ENCODE measurements at places on chromosomes 1 and 21.

- DNase-seq, result no peak
These were observed 372.1 kb upstream of the B3GALT2 start for GRCh38 chr1:193558491-193559028.

DNA sequence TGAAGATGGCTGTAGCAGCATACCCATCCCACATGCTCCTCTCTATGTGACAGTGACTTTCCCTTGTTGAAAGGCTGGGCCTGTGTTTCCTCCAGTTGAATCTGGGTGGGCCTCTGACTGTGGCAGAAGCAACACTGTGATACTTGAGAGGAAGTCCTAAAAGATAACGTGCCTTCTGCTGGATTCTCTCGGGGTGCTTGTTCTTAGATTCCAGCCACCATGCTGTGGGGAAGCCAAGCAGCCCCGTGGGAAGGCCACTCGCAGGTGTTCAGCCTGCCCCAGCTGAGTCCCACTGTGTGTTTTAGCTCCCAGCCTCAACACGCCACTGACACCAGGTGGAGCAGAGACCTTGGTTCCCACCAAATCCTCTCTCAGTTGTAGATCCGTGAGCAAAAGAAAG, 31.5 kb downstream of the TRAPPC10 start:
- peak; percentile 9 for DNase-seq

- no peak for DNase-seq
These were observed 30.1 kb downstream of the OLFML3 start for GRCh38 chr1:114009393-114009792.

DNA sequence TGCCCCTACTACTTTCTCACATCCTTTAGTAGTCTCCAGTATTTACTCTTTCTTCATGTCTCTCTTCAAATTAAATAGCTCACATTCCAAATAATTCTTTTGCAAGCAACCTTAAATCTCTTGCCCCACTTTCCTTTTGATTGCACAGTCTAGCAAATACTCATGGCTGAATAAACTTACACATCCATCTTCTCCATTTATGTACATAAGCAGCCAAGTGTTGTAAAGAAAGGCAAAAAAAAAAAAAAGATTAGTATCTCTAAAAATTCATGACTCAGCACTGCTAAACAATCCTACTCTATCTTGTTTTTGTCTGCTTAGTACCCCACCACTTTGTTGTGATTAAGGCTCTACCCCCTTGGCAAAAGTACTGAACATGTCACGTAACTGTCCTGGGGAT, 42.6 kb downstream of the F13B start:
- DNase-seq, result no peak

GRCh38 chr21:17819114-17819876, at the start of gene C21orf91:
Gene C21orf91, minus strand, starts transcription at chr21:17819356. Its CDS starts 1,038 bp downstream, at chr21:17818318.
- peak; percentile 92 for DNase-seq

DNA sequence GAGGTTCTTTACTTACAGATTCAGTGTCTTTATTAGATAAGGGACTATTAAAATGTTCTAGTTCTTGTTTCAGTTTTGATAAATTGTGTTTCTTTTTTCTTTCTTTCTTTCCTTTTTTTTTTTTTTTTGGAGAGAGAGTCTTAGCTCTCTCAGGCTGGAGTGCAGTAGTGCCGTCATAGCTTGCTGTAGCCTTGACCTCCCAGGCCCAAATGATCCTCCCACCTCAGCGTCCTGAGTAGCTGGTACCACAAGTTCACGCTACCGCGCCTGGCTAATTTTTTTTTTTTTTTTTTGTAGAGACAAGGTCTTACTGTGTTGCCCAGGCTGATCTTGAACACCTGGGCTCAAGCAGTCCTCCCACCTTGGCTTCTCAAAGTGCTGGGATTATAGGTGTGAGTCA, 76.6 kb downstream of the TMEM200B start:
- DNase-seq, result no peak

Measured in WERI-Rb-1 (cell line).